ENCODE measurements at places on chromosomes 1 and 21.
A peak's percentile ranks its signal among the peaks of the same experiment; 100 is the strongest.

- no peak for DNase-seq
These were observed 176.7 kb downstream of the TRIM33 start for GRCh38 chr1:114334297-114334696.

GRCh38 chr1:19478322-19478721 is 7.0 kb downstream of the CAPZB start:
- DNase-seq: no peak

GRCh38 chr1:61120998-61121397 is 38.6 kb downstream of the NFIA start:
- DNase-seq: no peak

DNA sequence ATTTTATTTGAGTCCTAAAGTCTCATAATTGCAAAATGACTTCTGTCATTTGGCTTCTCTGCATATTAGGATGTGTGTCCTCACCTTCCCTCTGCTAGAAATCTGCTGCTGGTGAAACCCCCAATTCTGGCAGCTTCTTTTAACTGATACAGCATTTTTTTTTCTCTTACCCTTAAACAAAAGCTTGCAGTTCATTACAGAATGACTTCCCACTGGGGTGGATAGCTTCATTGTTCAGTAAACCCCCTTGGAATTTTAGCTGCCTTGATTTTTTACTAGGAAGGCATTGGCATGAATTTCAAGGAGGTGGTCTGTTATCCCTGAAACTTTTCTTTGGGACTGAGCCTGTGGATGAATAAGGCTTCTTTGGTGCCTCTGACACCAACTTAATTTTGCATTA is 16.8 kb downstream of the TSEN15 start:
- no peak for DNase-seq

- no peak for DNase-seq
These were observed 26.6 kb downstream of the SPSB1 start for GRCh38 chr1:9319208-9319788.

GRCh38 chr21:44448651-44449131 is 6.6 kb upstream of the LRRC3 start:
- no peak for DNase-seq

DNA sequence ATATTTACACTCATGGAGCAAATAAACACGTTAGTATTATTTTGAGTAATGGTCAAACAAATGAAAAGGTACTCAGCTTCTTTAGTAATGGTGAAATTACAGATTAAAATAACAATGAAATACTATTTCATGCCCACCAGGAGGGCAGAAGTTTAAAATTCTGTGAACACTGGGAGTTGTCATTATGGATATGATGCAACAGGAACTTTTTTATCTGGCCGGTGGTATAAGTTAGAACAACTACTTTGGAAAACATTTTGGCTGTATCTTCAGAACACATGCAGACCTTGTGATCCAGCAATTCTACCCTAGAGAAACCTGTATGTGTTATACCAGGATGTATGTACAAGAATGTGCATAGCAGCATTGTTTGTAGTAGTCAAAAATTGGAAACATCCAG is 23.2 kb upstream of the PPP1R8 start:
- DNase-seq: no peak

DNA sequence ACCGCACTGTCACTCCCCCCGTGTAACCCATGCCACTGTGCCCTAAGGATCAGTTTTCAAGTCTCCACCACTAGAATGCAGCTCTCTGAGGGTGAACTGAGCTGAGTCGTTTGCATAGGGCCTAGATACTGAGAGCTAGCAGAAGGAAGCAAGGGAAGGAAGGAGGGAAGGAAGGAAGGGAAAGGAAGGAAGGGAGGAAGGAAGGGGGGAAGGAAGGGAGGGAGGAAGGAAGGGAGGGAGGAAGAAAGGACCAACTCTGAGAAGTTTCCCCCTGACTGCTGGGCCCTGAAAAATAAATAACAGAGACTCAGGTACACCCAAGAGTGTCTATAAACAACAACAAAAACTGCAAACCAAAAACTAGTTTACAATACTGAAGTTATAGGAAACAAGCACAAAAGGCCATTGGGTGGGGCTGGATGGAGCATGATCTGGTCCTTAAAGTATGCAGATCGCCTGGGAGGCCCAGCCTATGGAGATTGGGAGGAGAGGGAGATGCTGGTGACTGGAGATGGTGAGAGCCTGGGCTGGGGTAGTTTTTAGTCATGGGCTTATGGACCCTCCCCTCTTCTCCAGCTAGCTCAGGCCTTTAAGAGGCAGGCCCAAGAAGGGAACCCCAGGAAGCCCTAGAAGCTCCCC is 1.7 kb upstream of the MRPS15 start:
- no peak for DNase-seq

DNA sequence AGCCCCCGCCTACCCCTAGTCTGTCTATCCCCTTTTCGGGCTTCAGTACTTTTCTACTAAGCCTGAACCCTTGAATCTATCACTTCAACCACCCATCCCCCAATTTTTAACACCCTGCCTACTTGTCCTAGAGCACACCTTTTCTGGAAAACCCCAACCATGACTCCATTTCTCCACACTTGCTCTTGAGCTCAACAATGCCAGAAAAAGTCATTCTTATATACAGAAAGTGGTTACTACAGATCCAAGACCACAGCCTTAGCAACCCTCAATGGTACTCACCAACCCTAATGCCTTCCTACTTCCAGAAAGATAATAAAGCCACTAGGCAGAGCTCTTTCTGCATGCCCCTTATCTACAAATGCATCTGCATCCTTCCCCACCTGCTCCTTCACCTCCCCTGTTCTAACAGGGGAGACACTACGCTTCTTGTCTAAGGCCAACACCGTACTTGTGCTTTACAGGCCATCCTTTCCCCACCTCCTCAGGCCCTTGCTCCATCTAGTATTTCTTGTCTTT is 41.2 kb downstream of the DMAP1 start:
- DNase-seq: no peak

DNA sequence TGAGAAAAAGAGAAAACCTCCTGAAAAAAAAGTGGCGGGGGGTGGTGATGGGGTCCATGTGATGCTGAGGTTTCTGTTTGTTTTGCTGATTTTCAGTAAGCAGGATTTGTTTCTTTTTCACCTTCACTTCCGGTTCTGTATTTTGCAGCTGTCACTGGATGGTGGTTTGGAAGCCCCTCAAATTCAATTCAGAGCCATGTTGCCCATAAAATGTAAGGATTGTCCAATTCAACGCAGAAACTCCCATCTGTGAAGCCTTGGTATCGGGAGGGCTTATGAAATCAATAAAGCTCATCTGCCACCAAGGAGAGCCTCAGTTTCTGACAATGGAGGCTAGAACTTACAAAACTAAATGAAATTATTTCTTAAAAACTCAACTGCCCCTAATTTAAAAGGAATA is 12.1 kb downstream of the CAPN8 start:
- DNase-seq: no peak

DNA sequence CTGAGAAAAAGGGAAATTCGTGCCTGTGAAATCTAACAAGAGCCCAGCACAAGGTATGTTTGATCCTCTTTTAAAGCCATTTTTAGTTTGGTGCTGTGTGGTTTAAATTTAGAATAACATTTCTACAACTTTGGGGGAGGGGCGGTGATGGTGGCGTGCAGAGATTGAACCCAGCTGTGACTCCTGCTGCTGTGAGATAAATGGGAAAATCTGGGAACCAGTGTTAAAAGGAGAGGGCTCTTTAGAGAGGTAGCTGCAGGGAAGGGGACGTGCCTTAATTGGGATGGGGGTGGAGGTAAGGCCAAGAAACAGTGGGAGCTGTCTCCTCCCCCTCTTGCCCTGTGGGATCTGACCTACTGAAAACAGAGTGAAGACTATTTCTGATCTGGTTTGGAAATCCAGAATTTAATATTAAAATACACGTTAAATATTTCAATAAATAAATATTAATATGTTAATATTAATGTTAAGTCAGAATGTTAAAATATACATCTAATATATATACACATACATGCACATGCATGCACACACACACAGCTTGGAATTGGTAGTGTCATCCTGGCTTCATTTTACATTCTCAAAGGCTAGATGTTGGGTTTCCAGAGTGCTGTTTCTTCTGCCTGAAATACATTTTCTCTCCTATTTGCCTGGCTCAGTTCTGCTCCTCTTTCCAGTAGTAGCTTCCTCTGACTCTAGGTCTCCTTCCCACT is 30.1 kb upstream of the DNAJC6 start:
- DNase-seq: no peak

DNA sequence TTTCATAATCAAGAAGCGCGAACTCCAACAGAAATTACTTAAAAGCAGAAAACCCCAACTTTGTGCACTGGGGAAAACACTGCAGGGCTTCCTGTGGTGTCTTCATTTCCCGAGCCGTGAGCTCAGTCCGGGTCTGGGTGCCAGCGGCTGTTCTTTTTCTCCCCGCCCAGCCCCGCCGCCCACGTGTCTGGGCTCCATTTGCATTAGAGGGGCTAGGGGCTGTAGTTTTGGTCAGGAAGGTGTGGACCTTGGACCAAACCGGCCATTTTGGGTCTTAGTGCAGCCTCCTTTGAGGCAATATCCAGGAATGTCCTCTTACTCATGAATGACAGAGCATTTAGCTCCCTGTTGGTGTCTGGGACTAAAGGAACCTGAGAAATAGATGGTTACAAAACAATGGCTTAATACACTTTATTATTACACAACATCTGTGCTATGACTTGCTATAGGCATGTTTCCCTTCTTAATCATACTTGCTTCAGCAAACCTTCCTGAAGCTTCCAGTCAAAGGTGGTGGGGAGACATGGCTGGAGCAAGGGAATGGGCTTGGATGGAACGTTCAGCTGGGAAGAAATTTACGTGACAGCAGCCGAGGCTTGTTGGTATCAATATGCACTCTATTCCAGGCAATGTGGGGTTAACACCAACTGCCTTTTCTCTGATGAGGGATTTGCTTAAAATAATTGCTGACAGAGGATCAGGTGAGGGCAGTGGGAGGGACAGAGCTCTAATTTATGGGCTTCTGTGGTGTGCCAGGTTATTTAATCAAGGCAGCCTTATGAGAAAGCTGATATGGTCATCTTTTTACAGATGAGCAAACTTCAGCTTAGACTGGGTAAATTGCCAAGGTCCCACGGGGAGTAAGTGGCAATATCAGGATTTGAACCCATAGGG is 1.1 kb downstream of the AGTRAP start:
- DNase-seq: peak; percentile 34

GRCh38 chr1:182875889-182876288 is 36.7 kb downstream of the DHX9 start:
- no peak for DNase-seq

- no peak for DNase-seq
These were observed 19.2 kb upstream of the KCNE2 start for GRCh38 chr21:34344584-34344983.

DNA sequence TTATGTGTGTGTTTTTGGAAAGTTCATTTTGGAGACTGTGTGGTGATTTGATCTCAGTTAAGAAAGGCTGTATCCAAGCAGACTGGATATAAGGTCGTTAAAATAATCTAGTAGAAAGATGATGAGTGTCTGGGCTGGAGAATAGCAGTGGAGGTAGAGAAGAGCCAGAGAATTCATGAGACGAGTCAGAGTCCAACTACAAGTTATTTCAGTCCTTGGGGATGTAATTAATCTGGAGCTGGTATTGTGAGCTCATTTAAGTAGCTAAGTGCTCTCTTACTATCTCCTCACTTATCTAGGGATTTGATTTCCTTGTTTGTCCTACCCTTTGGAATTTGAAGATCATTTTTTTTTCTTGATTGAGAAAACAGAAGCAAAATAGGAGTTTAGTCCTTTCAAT is 1219.0 kb upstream of the ADGRL4 start:
- no peak for DNase-seq

GRCh38 chr1:184161071-184161698 is 109.7 kb downstream of the TSEN15 start:
- peak; percentile 54 for DNase-seq

DNA sequence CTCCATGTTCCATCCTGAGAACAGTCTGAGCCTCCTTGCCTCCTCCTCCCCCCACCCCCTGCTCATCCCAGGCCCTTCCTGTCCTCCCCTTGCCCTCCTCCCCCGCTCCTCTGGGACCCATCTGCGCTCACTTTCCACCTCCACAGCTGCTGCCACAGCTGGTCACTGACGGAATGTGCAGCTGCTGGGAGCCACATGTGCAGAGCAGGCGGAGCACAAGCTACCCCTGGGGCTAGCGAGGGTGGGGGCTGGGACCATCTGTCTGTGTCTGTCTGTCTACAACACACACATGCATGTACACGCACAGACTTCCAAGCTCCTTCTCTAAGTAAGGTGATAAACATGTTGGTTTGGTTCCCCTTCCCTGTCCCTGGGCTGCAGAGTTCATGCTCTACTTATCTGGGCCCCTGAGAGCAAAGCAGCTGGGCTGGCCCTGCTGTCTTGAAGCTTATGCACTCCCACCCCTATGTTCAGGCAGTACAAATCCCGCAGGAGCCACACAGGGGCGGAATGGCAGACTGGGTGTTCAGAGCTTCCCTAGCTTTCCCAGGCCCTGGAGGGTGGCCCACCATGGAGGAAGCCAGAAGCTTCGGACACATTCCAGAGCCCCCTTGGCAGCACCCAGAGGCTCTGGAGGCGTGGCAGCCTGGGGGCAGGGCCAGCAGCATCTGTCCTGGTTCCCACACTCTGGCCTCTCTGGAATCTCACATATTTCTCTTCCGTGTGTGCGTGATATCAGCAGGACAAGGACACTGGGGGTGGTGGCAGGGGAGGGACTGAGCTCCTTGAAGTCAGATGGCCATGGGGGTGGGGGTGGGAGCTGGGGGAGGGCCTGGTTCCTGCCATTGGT is 7.0 kb upstream of the HEYL start:
- no peak for DNase-seq

DNA sequence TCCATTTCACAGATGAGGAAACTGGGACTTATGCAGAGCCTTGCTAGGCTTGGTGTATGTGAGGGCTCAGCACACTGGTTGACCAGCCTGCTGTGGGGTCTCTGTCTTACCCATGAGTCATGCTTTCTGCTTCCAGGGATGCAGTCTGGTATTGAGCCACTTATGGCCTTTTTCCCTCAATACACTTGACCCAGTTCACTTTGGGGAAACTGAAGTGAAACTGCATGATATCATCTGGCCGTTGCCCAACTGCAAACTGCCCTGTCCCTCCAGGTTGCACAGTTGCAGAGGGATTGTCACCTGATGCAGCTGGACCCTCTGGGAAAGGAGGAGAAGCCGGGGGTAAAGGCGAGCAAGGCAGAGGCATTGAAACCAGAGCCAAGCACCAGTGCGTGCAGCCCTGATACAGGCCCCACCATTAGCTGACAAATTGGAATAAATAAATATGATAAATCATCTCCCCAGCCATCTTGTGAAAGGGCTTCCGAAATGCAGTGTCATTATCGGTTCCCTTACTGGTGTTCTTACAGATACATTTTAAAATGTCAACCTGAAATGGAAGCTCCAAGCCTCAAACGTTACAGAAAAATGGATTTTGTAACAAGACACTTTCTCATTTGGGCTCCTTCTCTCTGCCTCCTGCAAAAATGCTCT is 39.3 kb upstream of the DUSP10 start:
- DNase-seq: no peak

DNA sequence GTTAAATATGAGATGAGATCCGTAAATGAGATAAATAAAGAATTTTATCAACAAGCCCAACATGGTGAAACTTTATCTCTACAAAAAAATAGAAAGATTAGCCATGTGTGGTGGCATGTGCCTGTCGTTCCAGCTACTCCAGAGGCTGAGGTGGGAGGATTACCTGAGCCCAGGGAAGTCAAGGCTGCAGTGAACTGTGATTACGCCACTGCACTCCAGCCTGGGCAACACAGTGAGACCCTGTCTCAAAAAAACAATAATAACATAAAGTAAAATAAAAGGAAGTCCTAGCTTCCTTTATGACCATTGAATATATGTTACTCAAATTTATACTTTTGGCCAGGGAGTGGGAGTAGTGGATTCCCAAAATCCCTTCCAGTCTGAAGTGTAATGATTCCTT is 48.7 kb upstream of the TEKT2 start:
- DNase-seq: no peak
